ENCODE measurements at places on chromosomes 3 and 15.
A peak's percentile ranks its signal among the peaks of the same experiment; 100 is the strongest.

DNA sequence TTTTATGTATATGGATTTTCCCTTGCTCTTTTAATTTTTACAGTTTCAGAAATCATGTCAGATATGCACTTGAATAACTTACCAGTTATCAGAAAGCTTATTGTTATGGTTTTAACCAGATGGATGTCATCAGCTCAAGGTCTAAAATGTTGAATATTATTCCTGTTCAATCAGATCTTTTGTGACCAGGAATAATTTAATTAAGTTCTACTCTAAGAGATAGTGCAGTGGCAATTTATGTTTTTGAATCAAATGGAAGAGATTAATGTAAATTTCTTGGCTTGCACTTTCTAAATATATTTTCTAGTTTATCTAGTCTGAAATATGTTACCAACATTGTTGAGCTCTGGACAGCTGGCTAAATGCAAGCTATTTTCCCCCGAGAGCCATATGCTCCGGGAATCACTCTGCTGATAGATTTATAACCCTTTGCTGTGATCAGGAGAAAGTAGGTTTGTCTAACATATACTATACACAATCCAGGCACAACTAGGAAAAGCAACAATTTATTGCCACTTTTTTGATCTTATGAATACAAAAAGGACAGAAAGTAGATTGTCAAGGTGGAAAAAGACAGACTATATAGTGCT is 76.8 kb upstream of the CD96 start:
- no peak for DNase-seq

DNA sequence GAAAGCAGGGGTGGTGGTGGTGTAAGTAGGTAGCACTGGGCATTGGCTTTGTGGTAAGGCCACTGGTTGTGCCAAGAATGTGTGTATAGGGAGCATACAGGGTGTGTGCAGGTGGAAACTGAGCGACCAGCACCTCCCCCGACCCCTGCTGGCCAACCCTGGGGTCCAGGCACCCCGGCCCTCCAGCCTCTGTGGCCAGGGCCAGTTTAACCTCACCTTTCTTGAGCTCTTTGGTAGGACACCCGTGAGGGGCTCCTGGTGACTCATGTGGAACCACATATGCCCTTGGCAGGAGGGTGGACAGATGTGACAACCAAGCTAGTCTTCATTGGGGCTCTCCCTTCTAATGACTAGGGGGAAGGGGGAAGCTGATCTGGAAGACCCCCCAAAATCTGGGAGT is 19.5 kb downstream of the SHF start:
- no peak for DNase-seq

- no peak for DNase-seq
Measured at GRCh38 chr3:152192050-152192449, 76.7 kb upstream of the MBNL1 start.

DNA sequence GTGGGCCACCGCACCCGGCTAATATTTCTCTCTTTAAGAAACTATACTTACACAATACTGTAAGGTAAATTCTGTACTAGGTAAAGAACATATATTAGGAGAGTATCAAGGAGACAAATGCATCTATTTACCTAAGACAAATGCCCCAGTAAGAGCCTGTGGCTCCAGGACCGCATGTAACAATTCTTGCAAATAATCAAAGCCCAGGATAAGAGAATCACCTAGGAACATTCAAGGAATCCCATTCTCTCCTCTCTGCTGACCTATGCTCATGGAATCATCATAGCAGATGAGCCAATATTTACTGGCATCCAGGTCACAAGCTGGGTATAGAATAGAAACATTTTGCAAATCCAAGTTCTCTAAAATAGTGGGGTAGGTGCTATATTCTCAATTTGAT is 347.7 kb downstream of the FOXP1 start:
- DNase-seq: no peak

DNA sequence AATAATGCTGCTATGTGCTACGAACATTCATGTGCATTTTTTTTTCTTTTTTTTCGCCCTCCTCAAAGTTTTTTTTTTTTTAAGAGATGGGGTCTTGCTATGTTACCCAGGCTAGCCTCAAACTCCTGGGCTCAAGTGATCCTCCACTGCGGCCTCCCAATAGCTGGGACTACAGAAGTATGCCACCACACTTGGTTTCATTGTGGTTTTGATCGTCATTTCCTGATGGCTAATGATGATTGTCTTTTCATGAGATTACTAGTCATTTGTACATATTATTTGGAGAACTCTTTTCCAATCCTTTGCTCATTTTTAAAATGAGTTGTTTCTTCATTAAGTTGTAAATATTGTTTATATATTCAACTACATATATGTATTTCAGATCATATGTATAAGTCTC is 48.8 kb downstream of the FBXO22 start:
- DNase-seq: no peak

GRCh38 chr3:44833394-44833793 is 28.3 kb upstream of the TMEM42 start:
- no peak for DNase-seq

- DNase-seq: no peak
Measured at GRCh38 chr15:27951191-27951890, 147.8 kb downstream of the OCA2 start.

- no peak for DNase-seq
Measured at GRCh38 chr15:64044300-64045100, 1.8 kb downstream of the DAPK2 start.

DNA sequence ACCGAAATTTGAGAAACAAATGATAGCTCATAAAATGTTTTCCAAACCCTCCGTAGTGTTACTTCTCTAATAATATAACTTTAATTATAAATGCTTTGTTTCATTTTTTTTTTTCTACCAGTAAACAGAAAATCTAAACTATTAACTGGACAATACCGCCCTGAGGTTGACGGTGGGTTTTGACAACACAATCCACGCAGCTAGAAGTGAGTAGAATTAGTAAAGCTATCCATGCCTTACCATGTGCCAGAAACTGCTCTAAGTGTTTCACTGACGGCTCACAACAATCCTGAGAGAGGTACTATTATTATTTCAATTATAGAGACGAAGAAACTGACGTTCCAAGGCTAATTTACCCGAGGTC is 410 bp downstream of the NDUFAF1 start:
- peak; percentile 22 for DNase-seq

- no peak for DNase-seq
Measured at GRCh38 chr15:52039925-52040781, 21.1 kb downstream of the MAPK6 start.
